Glutamatergic neuron (in vitro differentiated cells): ENCODE measurements at places on chromosomes 16 and 17. TPM values are rescaled to one million over a fixed set of nuclear protein-coding genes. Genes with fewer than 3 reads are reported as not detected.

DNA sequence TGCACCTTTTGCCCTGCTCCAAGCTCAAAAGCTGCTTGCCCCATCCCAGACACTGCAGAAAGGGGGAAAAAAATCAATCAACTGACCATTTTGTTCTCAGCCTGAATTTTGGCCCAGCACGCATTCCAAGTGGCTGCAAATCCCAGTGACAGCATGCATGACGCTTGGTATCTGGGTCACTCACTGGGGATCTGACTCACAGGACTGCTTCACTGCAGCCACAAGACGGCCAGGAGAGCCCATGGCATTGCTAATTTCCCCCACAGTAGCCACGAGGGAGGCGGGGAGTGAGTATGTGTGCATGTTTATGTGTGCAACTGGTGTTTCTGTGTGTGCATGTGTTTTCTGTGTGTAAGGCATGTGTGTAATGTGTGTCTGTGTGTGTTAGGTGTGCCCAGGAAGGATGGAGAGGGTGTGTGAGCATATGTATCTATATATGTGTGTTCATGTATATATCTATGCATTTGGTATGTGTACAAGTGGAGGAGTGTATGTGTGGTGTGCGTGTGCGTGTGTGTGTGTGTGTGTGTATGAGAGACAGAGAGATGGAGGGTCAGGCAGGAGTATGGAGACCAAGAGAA is 33.8 kb downstream of the SDK2 start:
- peaks cover 22% of the 10 kb centered on the region for H3K4me1 ChIP-seq
- H3K36me3 ChIP-seq, result no peaks in the 10 kb centered on the region
- peaks cover 9% of the 10 kb centered on the region for H3K27me3 ChIP-seq
- no peak overlapping the region for H3K4me3 ChIP-seq
- no peak overlapping the region for H3K27ac ChIP-seq

Gene LITAFD
- not detected for total RNA-seq

Gene RAI1
- 70.2 TPM for total RNA-seq

Gene DNAAF8
- 0.59 TPM for total RNA-seq

Gene ABI3
- total RNA-seq, result not detected

GRCh38 chr16:17391715-17392114 is 79.0 kb downstream of the XYLT1 start:
- no peaks in the 10 kb centered on the region for H3K36me3 ChIP-seq
- no peak for DNase-seq
- peaks cover 27% of the 10 kb centered on the region for H3K4me1 ChIP-seq

Gene CACNG4
- 105 TPM for total RNA-seq

DNA sequence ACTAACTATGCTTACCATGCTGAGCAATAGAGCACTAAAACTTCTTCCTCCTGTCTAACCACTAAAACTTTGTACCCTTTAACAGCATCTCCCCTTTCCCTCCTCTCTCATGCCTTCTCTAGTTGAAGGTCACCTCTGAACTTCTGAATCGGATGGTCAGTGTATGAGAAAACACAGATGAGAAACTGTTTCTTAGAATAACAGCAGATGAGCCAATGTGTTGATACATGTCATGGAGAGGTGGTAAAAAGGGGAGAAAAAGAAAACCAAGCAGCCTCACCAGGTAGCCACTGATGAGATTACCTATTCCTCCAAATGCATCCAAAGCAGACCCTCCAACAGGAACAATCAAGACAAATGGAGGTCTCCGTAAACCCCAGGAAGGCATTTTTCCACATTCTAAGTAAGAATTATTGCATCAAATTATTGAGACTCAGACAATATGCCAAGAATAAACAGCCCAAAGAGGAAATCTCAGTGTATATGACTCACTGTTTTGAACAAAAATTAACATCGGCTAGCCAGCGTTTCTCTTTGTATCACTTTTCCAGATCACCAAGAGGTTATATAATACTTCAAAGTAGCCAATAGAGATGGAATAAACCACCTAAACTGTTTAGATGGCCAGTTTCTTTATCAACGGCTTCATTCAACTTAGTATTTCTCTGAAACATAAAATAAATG is 793.3 kb upstream of the SOX9 start:
- no peak for DNase-seq
- no peaks in the 10 kb centered on the region for H3K27me3 ChIP-seq
- H3K27ac ChIP-seq, result no peak overlapping the region
- H3K4me3 ChIP-seq, result no peak overlapping the region
- no peaks in the 10 kb centered on the region for H3K36me3 ChIP-seq

DNA sequence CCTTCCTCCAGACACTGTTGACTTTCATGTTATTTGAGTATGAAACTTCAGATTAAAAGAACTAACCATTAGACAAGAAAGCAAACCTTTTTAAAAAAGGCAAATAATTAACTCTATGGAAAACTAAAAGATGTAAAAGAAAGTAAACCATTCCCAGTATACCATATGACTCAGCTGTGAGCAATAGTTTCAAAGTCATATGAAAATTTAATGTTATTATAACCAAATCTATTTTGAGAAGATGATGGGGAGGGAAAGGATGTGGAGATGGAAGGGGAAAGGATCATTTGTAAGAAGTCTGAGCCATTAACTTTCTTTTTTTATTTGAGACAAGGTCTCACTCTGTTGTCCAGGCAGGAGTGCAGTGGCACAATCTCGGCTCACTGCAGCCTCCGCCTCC is 131.8 kb downstream of the IRX5 start:
- H3K4me1 ChIP-seq, result no peaks in the 10 kb centered on the region
- no peak for DNase-seq
- no peaks in the 10 kb centered on the region for H3K36me3 ChIP-seq
- H3K27me3 ChIP-seq, result peaks cover 7% of the 10 kb centered on the region
- H3K27ac ChIP-seq, result no peak overlapping the region
- no peak overlapping the region for H3K4me3 ChIP-seq

GRCh38 chr16:87431926-87432325 is 39.8 kb downstream of the MAP1LC3B start:
- peak overlapping the region; percentile 70 for H3K27ac ChIP-seq
- H3K4me3 ChIP-seq, result no peak overlapping the region
- peaks cover 5% of the 10 kb centered on the region for H3K36me3 ChIP-seq
- H3K4me1 ChIP-seq, result peaks cover 24% of the 10 kb centered on the region

Gene KRTAP4-3
- total RNA-seq, result not detected

DNA sequence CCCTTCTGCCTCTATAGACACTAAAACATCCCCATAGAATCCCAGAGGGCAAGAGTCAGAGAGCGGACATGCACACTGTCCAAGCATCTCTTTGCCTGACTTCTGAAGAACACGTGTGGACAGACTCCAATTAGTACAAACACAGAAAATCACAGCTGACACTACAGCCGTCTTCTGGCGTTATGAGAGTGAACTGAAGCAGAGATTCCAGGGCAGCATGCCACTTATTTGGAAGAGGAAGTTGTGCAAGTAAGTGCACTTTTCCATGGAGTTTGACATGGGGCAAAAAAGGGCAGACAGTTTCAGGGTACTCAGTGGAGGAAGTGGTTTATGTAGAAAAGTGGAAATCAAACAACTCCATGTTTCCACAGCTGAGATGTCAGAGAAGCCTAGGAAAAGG is 16.8 kb upstream of the ZNF287 start:
- H3K27me3 ChIP-seq, result peaks cover 5% of the 10 kb centered on the region
- no peak overlapping the region for H3K4me3 ChIP-seq
- H3K4me1 ChIP-seq, result peaks cover 3% of the 10 kb centered on the region
- no peak for DNase-seq
- no peak overlapping the region for H3K27ac ChIP-seq
